ENCODE measurements at places on chromosomes 16 and 17. TPM values are rescaled to one million over a fixed set of nuclear protein-coding genes. Genes with fewer than 3 reads are reported as not detected.

- no peak for DNase-seq
Measured at GRCh38 chr17:40779181-40779909, 3.0 kb downstream of the KRT27 start.

GRCh38 chr17:1762901-1763898 lies 1.3 kb downstream of the SERPINF1 start:
- no peak for DNase-seq

- DNase-seq, result no peak
Measured at GRCh38 chr17:48569240-48569582, 8.9 kb downstream of the HOXB4 start.

DNA sequence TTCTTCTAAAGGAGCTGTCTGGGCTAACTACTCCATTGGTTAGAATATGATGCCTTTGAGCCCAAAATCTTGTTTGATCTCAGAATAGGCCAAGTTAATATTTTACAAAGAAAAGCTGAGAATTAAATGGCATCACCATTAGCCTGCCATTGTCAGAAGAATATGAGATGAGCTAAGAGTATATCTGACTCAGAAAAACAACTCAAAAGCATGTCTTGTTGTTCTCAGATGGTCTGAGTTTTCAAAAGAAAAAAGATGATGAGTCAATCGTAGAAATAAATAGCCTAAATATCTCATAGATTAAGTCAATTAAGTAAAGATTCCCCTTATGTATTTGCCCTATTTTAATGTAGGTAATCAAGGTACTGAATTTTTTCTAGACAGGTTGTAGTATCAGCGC lies 197.1 kb upstream of the TBX2 start:
- no peak for DNase-seq

- peak; percentile 36 for DNase-seq
Measured at GRCh38 chr16:14232106-14232864, 161.2 kb downstream of the MRTFB start.

- no peak for DNase-seq
Measured at GRCh38 chr16:48907906-48908634, 298.1 kb upstream of the N4BP1 start.

DNA sequence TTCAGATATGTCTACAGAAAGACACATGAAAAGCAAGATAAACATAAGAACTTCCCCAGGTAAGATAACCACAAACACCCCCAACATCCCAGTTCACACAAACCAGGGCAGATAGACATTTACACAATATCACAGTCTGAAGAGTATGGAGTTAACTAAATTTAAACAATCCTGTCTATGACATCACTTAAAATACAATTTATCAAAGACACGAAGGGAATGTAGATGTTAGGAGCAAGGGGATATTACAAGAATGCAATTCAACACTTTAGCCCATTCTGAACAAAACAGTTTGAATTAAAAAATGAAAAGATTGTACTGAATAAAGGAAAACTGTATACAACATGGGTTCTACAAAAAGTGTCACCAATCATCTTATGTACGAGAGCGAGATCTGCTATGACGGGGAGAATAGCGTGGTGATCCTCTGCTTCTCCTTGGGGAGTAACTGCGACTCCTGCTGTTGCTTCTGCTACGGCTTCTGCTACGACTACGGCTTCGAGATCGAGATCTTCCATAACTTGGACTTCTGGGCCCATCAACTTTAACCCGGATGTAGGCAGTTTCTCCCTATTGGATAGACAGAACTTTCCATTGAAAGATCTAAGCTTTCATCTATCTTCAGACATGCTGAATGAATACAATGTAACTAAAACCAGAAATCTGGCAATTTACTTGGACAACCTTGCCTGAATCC lies 1.9 kb downstream of the SRSF1 start:
- no peak for DNase-seq

DNA sequence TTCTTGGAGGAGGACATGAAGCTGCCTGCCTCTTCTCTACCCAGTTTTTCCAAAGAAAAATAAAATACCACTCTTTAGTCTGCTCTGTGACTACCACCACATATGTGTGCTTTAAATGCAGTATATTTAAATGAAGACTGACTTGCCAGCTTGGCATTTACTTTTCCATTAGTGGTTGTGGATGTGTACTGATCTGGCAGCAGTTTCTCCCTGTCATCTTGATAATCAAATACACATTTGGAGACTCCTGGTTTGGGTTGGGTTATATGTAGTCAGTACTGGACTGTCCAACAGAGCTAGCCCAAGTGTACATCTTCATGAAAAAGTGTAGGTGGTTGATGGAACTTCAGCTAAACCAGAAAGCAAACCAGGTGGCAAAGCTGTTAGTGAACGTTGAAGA lies 19.9 kb downstream of the COX10 start:
- no peak for DNase-seq

DNA sequence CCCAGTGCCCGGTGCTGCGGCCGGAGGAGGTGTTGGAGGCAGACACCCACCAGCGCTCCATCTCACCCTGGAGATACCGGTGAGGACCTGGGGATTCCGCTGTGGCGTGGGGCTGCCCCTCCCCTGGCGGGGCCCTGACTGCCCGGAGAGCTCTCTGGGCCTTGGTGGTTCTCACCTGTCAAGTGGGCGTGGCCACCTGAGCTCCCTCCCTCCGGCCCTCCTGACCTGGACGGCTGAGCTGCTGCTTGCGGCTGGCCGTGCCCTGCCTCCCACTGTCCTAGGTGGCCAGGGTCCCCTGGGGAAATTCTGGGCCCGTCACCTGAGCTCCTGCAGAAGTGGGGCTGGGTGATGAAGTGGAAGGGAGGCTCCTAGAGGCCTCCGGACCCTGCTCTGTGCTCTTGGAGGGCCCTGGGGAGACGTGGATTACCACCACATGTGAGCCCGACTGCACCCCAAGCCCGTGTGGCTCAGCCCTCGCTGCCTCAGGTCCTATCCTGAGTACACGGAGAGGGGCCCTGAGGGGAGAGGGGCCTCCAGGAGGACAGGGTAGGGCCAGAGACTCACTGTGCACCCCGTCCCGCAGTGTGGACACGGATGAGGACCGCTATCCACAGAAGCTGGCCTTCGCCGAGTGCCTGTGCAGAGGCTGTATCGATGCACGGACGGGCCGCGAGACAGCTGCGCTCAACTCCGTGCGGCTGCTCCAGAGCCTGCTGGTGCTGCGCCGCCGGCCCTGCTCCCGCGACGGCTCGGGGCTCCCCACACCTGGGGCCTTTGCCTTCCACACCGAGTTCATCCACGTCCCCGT lies 1.1 kb downstream of the IL17C start:
- no peak for DNase-seq

DNA sequence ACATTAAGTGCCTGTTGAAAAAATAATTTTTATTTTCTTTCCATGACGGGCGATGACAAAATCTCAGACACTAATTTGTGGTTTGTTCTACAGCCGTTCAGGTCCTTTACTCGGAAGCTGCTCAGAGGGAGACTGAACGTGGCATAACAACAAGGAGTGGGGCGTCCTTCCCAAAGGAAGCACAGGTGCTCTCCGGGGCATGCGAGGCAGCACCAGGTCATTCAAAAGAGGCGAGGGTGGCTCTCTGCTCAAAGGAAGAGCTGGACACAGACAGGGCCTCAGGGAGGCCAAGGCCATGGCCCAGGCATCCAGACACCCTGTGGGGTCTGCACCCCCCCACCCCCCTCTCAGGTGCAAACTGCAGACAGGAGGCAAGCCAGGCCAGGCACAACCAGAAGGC lies 16.2 kb downstream of the UNKL start:
- no peak for DNase-seq

GRCh38 chr16:53054670-53055485 lies at the start of gene CHD9:
TSS of gene CHD9 (plus strand) at chr16:53054991. CDS start at chr16:53156090, 101,099 bp downstream.
- DNase-seq, result peak; percentile 87

DNA sequence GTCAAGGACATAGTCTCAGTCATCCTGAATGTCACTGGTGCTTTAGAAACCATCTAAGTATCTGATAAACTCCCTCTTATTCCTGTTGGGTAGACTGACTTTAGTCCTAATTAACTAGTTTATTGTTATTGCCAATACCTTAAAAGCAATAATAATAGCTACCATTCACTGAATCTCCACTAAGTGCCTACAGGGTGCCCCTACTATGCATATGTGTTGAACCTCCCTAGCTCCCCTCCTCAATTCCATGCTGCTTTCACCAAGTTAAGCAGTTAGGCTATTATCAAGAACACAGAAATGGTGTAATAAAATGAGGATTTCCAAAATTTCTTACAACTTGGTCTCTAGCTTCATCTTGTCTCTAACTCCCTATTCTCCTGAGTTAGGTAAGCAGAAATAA lies 87.5 kb upstream of the MTMR4 start:
- no peak for DNase-seq

GRCh38 chr17:38872027-38872511 lies 2.2 kb downstream of the LASP1 start:
- no peak for DNase-seq

GRCh38 chr17:40361063-40361924 lies 3.2 kb downstream of the GJD3 start:
- no peak for DNase-seq

GRCh38 chr17:3666516-3666915 lies 1.9 kb downstream of the TAX1BP3 start:
- no peak for DNase-seq

DNA sequence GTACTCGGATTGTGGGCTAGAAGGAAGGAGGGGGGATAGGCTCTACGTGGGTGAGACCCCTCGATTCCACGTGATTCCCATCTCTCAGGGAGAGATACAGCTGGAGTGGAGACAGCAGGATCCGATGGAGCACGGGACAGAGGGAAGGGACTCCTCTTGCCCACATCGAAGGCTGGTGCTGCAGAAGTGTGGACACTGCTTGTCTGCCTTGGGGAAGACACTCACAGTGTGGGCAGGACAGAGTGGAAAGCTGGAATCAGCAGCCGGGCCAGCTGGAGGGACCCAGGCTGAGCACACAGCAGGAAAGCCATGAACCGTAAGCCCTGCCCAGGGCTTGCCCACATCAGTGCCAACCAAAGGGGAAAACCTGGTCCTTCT lies 42.1 kb upstream of the RPH3AL start:
- DNase-seq, result no peak

- DNase-seq, result no peak
Measured at GRCh38 chr16:54211203-54211602, 75.4 kb downstream of the IRX3 start.

The ORC6 gene
- polyA plus RNA-seq, result 32.5 TPM

The GFAP gene
- polyA plus RNA-seq, result 3.6 TPM

The BCO1 gene
- polyA plus RNA-seq, result 2.4 TPM

The C17orf107 gene
- polyA plus RNA-seq, result 1.5 TPM

The TP53TG3C gene
- not detected for polyA plus RNA-seq

The C17orf67 gene
- 0.70 TPM for polyA plus RNA-seq

The ADAD2 gene
- 0.30 TPM for polyA plus RNA-seq

The ZNF385C gene
- polyA plus RNA-seq, result 8.7 TPM

The WNT9B gene
- polyA plus RNA-seq, result 4.6 TPM

The COPZ2 gene
- 15.8 TPM for polyA plus RNA-seq

The TMEM106A gene
- 30.7 TPM for polyA plus RNA-seq
